ENCODE measurements at places on chromosomes 5 and 9.

- DNase-seq = no peak
These were observed 72.5 kb downstream of the RXRA start for GRCh38 chr9:134398756-134399155.

DNA sequence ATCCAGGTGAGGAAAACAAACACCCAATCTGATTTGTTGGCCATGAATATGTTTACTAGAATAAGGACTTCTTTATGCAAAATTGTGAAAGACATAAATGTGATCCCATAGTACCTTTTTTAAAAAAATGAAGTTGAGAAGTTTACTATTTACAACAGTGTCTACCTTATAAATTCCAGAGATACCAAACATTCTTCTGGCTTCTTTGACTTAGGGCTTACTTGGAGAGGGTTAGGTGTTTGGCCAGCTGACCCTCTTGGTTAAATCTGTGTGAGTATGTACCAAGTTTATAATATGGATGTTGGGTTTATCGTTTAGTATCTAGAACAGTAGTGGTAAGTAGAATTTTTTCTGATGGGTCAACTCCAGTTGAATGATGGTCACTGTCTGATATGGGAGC is 212.3 kb downstream of the DOCK8 start:
- DNase-seq = no peak

DNA sequence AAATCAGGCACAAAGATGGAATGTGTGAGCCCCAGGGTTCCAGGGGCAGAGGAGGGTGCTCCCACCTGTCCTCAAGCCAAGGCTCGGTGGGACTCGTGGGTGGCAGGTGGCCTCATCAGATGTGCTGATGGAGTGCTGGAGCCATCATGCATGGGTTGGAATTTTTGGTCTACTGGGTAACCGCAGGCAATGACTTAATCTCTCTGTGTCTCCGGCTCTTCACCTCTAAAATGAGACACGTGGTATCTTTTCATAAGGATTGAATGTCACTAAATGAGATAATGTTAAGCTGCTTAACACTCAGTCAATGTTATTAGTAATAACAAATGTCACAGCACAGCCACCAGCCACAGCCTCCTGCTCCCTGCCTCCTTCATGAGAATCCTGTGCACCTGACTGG is 245.5 kb downstream of the HSPA4 start:
- no peak for DNase-seq

GRCh38 chr5:103804711-103805110 is 242.1 kb upstream of the NUDT12 start:
- no peak for DNase-seq
